Breast epithelium (tissue), 4 donors: ENCODE measurements at places on chromosomes 2 and 18. TPM values are rescaled to one million over a fixed set of nuclear protein-coding genes. Genes with fewer than 3 reads are reported as not detected.

GRCh38 chr2:34784701-34785100 is 1185.6 kb upstream of the FAM98A start:
- no peak for DNase-seq

GRCh38 chr2:143261986-143262385 is 132.8 kb downstream of the ARHGAP15 start:
- DNase-seq = no peak

DNA sequence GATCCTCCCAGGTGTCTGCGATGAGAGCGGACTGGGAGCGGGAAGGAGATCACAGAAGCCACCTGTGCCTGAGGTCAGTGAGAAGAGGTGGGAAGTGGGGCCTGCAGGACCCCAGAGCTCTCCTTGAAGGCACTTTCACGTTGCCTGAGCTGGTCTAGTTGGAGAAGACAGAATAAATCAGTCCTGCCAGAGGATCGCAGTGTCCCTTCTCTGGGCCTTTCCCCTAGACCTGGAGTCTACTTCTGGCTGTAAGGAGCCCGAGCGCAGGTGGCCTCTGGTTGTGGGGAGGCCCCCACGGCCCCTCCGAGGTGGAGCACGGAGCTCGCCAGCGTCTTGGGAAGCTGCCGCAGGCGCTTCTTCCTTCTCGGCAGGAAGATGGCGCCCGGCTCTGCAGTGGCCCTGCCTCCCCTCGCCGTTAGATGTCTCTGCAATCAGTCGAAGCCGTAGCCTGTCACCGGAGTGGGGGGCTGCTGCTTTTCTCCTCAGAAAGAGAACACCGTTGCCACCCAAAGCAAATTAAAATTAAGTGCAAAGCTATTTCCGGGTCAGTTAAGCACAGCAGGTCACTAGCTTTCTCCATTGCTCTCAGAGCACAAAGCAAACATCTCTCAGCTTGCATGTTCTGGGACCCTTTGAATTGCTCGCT is 212.0 kb upstream of the MYT1L start:
- DNase-seq = no peak

- DNase-seq = no peak
Measured at GRCh38 chr2:33681364-33681757, 82.3 kb upstream of the FAM98A start.

DNA sequence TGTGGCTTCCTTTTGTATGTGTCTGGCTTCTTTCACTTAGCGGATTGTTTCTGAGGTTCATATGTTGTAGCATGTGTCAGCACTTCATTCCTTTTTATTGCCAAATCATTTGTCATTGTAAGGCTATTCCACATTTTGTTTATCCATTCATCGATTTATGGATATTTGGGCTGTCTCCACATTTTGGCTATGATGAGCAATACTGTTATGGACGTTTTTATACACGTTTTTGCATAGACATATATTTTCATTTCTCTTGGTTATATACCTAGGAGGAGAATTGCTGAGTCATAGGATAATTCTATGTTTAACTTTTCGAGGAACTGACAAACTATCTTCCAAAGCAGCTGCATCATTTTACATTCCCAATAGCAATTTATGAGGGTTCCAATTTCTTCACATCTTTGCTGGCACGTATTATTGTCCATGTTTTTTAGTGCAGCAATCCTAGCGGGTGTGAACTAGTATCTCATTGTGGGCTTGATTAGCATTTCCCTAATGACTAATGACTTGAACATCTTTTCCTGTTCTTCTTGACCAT is 48.1 kb upstream of the TBC1D8 start:
- no peak for DNase-seq

GRCh38 chr2:73266061-73266901 is 18.0 kb downstream of the FBXO41 start:
- DNase-seq = no peak

DNA sequence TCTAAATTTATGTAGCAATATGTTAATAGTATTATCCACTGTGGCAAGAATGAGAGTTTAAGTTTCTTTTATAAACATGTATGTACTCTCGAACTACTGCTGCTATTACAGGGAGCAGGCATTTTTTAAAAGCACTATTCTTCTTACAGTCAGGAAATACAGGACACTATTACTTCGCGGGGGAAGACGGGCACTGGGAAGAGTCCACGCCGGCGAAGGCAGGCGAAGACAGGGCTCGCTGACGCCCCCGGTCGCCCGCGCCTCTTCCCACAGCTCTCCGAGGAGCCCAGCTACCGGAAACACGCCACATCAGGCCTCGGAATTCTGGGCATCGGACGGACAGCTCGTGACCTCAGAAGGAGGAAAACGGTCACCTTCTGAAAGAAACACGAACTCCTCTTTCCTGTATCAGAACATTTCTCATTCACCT is 90.2 kb downstream of the FAM161A start:
- peak; percentile 77 for DNase-seq

- DNase-seq = no peak
Measured at GRCh38 chr2:75882530-75882929, 171.8 kb upstream of the GCFC2 start.

- DNase-seq = no peak
Measured at GRCh38 chr2:197677483-197677882, 2.1 kb upstream of the RFTN2 start.

- DNase-seq = no peak
Measured at GRCh38 chr2:52475590-52475989, 1292.0 kb upstream of the CHAC2 start.

- no peak for DNase-seq
Measured at GRCh38 chr2:1588978-1589621, 155.2 kb downstream of the PXDN start.

DNA sequence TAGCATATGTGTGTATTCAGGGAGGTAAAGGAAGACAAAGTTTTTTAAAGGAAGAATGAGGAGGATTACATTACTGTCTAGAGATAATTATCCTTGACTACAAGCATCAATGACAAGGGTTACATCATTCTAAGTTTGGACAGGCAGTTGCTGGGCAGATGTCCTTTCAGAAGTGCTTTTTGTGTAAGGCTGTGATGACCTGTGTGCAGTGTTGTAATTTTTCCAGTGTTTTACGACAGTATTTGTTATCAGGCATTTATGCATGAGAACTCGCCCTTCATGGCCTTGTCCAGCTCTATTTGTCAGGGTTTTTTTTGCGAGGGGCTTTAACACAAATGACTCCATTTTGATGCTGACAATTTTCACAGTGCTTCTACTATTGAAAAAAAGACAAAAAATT is 658.3 kb upstream of the NXPH2 start:
- no peak for DNase-seq

DNA sequence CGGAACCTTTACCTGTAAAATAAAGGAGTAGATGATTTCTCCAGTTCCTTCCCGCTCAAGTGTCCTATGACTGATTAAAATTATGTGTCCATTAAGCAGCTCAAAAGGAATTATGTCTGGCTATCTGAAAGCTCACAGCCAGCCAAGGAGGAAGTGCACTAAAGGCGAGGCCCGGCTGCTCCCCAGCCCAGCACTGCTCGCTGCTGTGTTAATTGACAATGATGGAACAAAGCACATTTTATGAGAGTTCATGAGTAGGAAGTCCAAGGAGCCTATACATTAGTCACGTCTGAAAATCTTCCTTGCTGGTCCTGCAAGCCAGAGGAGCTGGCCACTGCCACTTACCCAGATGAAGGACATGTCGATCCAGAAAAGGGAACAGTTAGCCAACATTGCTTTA is 14.3 kb downstream of the TTC32 start:
- DNase-seq = no peak

Gene CROCC2
- total RNA-seq = not detected

Gene CPO
- 0.96 TPM for total RNA-seq

Gene CNTNAP5
- 0.66 TPM for total RNA-seq

Gene AQP12B
- total RNA-seq = not detected

Gene FSHR
- total RNA-seq = not detected

Gene TTR
- not detected for total RNA-seq

Gene TFCP2L1
- total RNA-seq = 90.3 TPM

Gene DNER
- 1.3 TPM for total RNA-seq

Gene ID2
- 305 TPM for total RNA-seq
